ENCODE measurements at places on chromosomes 4 and X. TPM values are rescaled to one million over a fixed set of nuclear protein-coding genes. Genes with fewer than 3 reads are reported as not detected.

The NHS gene
- total RNA-seq, result 0.05 TPM

The MAGEA1 gene
- total RNA-seq, result not detected

The CT55 gene
- total RNA-seq, result not detected

The INTS6L gene
- total RNA-seq, result 46.7 TPM

The VCX3B gene
- total RNA-seq, result not detected

- DNase-seq, result no peak
These were observed 123.1 kb upstream of the GPM6A start for GRCh38 chr4:175935016-175935661.

GRCh38 chr4:108814326-108814725 is 51.5 kb upstream of the ETNPPL start:
- no peak for DNase-seq

DNA sequence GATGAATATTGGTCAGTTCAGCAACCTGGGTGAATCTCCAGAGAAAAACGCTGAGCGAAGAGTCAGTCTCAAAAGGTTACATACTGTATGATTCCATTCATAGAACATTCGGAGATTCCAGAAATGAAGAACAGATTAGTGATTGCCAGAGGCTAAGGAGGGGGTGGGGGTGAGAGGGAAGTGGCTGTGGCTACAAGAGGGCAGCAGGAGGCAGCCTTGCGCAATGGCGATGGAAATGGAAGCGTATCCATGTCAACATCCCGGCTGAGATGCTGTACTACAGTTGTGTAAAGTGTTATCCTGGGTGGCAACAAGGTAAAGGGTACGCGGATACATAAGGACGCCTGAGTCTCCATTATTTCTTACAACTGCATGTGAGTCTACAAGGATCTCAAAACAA is 18.0 kb downstream of the LYAR start:
- DNase-seq, result no peak

- no peak for DNase-seq
These were observed 773 bp downstream of the DAPP1 start for GRCh38 chr4:99817309-99817890.

- no peak for DNase-seq
These were observed 46.5 kb downstream of the CWH43 start for GRCh38 chr4:49032440-49033161.

GRCh38 chr4:38040619-38041018 is 80.4 kb downstream of the PTTG2 start:
- no peak for DNase-seq

DNA sequence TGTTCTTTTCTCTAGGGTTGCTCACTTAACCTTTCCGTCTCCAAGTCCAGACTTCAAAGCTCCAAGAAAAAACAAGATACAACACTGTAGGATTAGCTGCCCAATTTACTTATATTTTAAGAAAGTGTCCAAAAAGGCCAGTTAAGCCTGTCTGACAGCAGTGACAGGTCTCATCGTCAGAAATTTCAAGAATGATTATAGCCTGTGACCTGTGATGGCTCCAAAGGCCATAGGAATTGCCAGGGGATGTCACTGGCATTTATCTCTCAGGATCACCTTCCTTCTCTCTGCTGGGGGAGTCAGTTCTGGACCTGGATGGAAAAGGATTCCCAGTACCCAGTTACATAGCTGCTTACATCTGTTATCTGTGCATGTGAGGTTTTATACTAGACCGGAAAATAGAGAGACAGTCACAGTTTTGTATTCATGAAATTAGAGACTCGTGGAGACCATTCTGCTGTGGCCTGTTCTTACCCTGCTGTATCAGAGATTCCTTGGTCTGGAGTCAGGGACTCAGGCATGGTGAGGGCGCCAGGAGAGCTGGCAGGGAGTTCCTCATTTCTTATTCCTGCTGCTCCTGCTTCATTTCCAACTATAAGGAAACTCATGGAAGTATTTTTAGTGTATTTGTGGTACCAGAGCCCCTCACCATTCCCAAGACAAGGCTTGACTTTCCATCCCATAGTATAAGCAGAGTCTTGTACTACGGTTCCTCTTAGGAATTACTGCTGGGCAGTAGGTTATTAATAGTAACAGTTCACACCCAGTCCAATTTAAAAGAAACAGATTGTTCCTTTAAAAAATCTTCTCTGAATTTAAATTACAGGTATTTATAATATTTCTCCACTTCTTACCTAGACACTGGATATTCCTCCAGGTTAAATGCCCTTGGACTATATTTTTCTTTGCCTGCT is 220.8 kb downstream of the SHROOM3 start:
- DNase-seq, result no peak

Data from naive thymus-derived CD4-positive, alpha-beta T cell (primary cell).